Activated CD8-positive, alpha-beta memory T cell treated with anti-CD3 and anti-CD28 coated beads for 1 hour (primary cell): ENCODE measurements at places on chromosomes 12 and 14.

GRCh38 chr14:40599725-40600124, 1007.0 kb upstream of the LRFN5 start:
- DNase-seq: no peak

GRCh38 chr14:75566321-75566720, 12.1 kb upstream of the FLVCR2 start:
- DNase-seq: no peak

DNA sequence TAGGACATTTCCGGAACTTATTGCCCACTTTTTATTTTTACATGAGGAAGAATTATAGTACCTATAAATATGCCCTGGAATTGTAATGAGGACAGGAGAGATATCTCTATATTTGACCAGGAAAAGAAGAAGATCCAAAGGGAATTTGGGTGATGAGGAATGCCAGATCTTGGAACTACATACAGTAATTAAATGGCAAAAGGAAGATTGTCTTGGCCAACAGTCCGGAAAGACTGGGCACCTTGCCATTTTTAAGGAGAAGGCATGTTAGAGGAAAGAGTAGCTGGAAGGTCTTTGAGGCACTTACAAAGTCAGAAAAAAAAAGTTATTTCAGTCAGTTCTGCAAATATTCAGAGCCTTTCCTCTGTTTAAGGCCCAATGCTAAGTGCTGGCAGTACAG, 616.4 kb downstream of the MED13L start:
- no peak for DNase-seq

DNA sequence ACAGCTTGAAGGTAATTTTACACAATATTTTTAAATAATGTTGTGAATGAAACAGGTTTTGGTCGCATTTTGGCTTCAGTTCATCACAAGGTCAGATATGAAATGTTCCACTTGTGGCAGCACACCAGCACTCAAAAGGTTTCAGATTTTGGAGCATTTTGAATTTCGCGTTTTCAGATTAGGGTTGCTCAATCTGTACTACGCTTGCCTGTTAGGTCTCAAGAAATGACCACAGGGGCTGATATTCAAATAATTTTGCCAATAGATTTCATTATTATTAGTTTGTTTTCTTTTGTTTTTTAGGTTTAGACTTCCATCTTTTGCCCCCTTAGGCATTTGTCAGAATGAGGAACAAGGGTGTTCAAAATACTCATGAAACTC, 29.8 kb downstream of the DICER1 start:
- no peak for DNase-seq

DNA sequence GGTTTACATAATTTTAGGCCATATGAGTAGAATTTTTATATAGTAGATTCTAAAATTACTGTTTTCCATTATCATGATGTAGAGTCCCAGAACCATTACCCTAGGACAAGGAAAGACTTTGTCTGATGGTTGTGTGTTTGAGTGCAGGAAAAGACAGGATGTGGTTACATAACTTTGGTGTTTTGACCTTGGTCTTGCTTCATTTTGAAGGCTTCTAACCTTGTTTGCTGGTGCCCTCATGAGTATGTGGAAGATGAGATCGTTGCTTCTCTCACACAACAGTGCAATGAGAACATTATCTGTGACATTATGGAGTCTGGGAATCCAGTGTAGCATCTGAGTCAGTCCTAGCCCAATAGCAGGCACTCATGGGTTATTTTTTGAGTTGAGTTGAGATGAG, 106.2 kb downstream of the IGF1 start:
- no peak for DNase-seq

DNA sequence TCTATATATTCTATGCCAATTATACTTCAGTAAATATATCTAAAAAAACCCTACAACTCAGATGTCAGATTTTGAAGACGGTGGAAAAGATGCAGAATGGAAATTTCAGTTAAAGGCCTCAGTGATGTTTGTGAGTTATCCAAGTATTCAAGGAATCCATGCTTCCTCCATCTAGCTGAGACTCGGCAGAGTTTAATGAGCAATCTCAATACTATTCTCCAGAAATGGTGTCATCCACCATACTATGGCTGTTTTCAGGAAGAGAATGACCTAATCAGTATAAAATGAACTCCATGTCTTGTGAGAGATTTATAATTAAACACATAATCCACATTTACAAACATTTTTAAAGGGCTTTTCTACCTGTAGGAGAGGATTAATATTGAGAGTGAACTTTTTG, 66.0 kb downstream of the KLHL28 start:
- no peak for DNase-seq

GRCh38 chr14:89773151-89773550, 181.4 kb downstream of the EFCAB11 start:
- no peak for DNase-seq

GRCh38 chr14:67900231-67900630, 80.7 kb downstream of the RAD51B start:
- DNase-seq: no peak

DNA sequence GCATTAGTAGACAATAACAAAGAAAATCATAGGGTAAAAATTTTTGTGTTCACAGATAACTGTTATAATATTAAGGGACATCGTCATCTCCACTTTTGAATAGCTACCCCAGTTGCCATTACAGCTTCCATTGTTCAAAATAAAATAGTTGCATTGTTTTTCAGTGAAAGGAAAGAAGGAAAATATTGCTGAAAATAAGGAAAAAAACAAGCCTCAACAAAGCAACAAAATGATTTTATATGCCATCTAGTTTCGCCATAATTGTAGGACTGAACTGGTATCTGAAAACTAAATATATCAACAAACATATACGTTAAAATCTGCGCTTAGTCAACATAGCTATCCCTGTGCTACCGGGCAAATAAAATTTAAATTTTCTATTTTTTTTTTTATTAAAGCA, 3.3 kb downstream of the CDK17 start:
- no peak for DNase-seq

GRCh38 chr14:23984891-23985602, 3.7 kb upstream of the DHRS4L2 start:
- DNase-seq: no peak

DNA sequence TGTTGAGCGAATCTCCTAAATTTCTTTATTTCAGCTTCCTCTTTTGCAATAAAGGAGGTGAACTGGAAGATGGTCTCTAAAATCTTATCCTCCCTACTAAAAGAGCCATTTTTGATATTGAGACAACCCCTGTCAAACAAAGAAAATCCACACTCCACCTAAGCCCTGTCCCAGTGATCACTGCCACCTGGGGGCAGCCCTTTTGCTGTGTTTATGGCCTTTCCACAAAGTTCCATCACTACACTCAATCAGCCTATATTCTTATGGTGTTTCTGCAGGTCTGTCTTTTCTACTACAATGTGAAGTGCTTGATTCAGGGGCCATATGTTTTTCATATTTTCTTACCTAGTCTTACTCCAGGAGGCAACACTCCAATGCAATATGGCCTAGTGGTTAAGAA, 163.7 kb downstream of the BMP4 start:
- no peak for DNase-seq

- no peak for DNase-seq
Observed at GRCh38 chr14:75702616-75703261, 41.7 kb downstream of the TTLL5 start.

GRCh38 chr12:124279315-124279714, 15.6 kb upstream of the RFLNA start:
- no peak for DNase-seq

DNA sequence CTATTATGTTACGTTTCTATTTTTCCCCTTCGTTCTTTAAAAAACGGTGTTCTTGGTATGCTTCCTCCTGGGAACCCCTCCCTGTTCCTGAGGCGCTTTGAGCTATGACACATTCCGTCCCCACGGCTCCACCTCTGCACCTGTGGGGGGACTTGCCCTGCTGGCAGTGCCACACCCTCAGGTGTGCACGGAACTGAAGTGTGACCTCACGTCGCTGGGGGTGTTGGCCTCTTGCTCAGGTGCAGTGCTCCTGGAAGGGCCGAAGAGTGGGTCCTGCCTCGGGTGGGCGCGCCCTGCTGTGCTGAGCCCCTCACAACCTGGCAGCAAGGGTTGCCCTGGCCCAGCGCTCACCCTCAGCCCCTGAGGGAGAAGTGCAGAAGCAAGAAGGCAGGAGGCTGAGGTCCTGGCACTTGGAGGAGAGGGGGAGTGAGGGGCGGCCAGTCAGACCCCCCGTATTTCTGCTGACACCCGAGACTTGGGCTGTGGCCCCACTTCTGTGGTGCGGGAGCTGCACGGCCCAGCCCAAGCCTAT, 4.9 kb downstream of the AMN start:
- DNase-seq: no peak

DNA sequence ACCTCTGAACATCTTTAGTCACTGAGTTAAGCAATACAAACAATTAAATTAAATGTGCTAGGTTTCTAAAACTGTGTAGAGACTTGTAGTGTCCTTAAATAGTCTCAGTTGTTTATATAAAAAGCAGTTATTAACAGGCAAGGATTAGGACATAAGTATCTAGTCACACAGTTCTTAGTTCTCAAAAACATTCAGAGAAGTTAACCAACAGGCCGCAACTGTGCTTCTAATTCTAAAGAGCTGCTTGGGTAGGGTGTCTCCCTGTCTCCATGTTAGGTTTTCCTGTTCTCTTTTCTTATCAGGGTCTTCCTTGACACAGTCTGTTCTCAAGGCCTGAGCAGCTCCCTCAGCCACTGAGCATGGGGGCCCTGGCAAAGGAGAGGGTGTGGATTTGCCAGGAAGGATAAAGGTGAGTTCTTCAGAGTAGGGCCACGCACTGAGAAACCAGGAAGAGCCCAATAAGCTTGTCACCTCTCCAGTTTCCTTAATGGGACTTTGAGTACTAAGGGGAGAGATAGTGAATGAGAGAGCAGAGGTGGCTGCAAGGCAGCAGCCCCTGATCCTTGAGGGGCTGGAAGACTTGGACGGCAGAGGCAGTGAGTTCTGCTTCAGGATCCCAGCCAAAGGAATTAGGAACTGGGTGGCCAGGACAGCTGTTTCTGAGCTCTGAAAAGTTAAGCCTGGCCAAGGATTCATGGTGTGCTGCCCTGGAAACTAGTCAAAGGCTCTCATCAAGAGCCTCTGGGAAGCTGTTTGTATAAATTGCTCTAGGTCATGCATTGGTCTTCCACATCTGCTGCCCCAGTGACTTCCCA, 177.3 kb downstream of the MYRFL start:
- DNase-seq: no peak

DNA sequence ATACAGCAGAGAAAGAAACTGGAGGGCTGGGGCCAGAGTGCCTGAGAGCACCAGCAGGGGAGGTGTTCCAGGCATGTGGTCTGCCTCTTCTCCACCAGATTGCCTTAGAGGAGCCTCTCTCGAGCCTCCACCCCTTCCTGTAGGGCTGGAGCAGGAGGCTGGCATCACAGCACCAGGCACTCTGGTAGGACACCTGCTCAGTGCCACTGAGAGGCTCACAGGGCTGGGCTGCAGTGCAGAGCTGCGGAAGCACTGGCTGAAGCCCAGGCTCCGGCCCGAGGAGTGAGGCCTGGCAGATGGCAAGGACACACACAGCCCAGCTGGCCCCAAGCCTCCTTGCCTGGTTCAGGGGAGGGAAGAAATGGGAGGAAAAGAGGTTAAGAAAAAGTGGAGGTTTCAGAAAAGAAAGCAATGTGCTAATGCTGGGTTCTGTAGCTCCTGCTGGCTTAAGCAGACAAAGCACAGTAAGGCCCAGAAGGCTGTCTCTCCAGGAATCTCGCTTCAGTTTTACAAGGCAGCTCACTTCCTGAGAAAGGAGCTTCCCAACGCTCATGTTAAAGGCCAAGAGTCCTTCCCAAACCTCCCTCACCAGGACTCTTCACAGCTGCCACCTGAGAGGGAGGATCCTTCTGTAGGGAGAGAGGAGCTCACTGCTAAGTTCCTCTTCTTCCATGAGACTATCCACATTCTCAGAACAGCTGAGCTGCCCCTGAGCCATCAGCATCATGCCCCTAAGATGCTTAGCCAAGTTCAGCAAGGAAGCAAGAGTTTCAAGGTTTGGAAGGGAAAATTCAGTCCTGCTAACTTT, 23.8 kb downstream of the SPTB start:
- DNase-seq: no peak

DNA sequence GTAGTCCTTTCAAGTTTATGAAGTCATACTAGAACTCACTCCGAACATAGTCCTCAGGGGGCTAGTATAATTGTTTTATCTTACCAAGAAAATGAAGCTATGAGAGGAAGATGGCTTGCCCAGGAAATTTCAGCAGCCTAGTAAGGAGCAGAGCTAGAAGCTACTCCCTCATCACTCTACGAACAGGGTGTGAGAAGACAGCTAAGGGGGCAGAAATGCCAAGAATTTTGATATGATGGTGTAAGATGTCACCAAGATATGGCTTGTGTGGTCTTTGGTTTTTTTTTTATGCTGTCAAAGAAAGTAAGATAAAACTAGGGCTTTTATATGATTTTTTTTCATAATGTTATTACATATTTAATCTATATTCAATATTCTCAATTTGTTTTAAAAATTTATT, 47.6 kb downstream of the PRICKLE1 start:
- no peak for DNase-seq

DNA sequence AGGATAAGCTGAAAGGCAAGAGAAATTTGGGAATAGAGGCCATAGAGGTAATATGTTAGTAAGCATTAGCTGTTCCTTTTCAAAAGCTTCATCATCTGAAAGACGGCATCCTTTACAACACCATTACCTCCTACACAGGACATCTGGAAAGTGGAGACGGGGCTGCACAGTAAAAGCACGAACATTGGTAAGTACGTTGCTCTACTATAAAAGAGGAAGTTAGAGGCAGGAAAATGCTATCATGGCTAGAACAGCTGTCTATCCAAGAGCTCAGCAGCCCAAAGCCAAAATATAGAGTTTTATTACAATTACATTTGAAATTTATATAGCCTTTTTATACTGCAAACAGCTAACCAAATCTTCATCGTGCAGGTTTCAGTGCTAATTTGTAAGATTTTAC, 172.3 kb upstream of the GRIP1 start:
- DNase-seq: no peak

- DNase-seq: no peak
Observed at GRCh38 chr12:52344111-52344510, 22.9 kb upstream of the KRT83 start.

DNA sequence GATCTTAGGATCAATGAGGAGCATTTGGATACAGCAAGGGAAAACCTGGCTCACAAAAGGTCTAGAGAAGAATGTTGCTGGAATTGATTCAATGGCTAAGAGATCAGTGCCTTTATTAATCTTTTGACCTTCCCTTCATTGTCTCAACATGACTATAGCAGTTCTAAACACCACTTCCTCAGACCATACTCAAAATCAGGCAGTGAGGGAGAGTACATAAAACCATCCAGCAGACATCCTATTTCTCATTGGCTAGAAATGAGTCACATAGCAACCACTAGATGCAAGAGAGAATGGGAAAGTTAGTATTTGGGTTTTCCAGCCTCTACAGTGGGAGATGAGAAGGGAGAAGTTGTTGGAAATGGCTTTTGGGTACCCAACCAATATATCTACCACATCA, 151.4 kb upstream of the NUDT4 start:
- DNase-seq: no peak

DNA sequence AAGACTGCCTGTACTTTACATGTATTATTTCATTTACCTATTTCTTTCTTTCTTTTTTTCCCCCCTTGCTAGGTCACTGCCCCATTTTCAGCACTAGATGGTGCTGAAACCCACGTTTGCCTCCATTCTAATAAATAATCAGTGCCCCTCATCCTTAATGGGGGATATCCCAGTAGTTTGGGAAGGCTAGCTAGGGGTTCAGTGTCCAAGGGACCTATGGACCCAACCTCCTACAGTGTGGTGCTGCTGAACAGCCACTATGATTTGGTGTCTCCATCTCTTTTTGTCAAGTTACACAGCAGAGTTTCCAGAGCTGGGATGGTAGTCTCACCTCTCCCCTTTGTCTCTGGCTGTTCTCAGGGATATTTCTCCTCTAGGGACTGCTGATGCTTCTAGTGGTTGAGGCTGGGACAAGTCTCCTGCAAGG, 6.5 kb upstream of the HCFC2 start:
- no peak for DNase-seq

GRCh38 chr12:49503674-49504180, 35.1 kb upstream of the KCNH3 start:
- no peak for DNase-seq
